ENCODE measurements at places on chromosomes 2 and 18. TPM values are rescaled to one million over a fixed set of nuclear protein-coding genes. Genes with fewer than 3 reads are reported as not detected.

DNA sequence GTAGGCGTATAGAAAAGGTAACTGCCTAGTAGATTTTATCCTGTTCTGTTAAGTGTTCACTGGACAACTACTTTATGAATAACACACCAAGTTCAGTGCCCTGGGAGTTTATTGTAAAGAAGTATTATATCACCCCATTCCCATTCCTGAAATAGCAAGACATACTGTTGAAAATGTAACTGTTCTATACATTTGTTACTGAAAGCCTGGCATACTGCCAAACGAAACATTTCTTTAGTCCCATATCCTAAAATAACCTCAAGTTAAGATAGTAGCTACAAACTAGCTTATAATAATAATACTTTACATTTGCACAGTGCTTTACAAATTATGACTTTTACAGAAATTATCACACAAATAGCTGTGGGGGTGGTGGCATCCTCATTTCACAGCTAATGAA, 25.1 kb downstream of the SPDYA start:
- DNase-seq: no peak

The DLGAP1 gene
- total RNA-seq: 1.3 TPM

GRCh38 chr18:74116633-74117554, 30.7 kb downstream of the FBXO15 start:
- no peak for DNase-seq

The EIF2AK2 gene
- 15.4 TPM for total RNA-seq

The CYRIA gene
- under 0.01 TPM for total RNA-seq

DNA sequence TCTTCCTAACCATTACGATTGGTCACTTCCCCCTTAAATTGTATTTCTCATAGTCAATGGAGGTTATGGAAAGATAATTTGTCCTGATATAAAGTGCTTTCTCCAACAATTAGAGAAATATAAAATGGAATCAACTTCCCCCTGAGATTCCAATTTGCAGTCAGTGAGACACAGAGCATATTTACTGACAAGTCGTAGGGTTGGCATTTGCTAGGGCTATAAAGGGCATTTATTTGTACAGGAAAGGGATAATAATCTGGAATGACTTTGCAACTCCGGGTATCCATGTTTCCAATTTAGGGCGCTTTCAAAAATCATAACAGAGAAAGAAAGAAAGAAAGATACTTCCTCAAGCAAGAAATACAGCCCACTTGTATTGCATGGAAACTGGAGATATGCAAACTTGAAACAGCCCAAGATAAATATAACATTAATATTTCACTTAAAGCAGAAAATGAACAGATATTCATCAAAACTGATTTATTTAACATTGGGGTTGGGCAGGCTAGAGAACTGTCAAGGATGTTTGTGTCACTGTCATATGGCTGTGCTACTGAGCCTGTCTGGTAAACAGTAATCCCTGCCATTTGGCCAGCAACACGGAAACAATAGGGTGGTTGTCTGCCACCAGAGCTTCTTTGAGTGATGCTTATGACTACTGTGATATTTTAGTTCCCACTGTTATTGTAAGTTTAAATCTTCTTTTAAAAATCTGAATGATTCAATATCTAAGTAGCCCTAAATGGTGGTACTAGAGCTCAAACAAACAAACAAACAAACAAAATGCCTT, 621.8 kb downstream of the LRP1B start:
- no peak for DNase-seq

GRCh38 chr2:134773335-134773734, 54.5 kb upstream of the TMEM163 start:
- peak; percentile 49 for DNase-seq

DNA sequence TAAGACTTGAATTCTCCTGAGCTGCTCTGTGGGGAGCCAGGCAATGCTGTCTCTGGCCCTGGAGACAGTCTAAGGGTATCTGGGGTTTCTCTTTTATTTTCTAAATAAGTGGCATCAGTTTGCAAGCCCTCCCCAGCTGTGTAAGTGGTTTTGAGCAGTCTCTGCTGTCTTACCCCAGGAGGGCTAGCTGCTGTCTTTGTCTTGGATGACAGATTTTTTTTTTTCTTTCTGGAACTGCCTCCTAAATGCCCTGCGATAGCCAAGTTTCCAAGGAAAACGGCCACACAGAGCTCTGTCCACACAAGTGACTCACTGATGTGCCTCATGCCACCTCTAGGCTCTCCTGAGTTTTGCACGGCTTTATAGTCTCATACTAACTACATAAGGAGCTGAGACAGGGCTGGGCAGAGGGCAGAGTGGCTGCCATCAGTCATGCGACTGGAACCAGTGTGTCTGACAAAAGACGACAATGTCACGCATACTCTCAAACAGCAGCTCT, 37.2 kb upstream of the THOC1 start:
- DNase-seq: no peak

- DNase-seq: no peak
Observed at GRCh38 chr2:229856413-229856812, 65.4 kb downstream of the TRIP12 start.

- no peak for DNase-seq
Observed at GRCh38 chr2:151198645-151199044, 63.0 kb downstream of the RBM43 start.

DNA sequence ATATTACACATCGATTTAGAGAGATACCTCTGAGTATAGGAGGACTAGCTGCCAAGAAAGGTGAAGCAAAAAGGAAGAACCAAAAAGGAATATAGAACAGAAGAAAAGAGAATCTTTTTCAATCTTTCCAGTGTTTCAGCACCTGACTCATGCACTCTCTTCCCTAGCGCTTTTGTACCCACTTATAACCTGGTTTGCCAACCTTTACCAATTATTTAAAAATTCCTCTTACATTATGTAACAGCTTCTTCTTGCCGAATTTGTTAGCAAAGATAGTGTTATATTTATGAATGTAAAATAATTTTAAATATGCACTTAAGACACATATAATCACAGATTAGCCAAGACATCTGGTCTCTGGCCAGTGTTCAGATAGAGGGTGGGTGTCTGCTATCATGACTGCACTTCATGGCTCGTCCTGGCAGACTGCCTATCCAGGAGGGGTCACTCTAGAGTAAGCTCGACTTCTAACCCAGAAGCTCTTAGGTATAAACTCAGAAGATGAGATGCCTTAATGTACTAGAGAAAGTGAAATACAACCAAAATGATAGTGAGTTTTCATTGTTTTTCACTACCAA, 122.9 kb downstream of the ATAD2B start:
- DNase-seq: peak; percentile 33

DNA sequence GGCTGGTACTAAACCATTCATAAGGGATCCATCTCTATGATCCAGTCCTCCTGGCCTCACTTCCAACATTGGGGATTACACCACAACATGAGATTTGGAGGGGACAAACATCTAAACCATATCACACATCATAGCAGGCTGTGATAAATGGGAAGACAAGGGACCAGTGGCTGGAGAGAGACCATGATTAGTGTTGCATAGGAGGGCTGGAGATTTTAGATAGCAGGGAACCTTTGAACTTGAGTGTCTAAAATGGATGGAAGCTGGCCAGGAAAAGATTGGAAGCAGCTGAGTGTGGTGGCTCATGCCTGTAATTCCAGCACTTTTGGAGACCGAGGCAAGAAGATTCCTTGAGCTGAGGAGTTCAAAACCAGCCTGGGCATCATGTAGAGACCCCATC, 12.4 kb upstream of the SCG2 start:
- no peak for DNase-seq

DNA sequence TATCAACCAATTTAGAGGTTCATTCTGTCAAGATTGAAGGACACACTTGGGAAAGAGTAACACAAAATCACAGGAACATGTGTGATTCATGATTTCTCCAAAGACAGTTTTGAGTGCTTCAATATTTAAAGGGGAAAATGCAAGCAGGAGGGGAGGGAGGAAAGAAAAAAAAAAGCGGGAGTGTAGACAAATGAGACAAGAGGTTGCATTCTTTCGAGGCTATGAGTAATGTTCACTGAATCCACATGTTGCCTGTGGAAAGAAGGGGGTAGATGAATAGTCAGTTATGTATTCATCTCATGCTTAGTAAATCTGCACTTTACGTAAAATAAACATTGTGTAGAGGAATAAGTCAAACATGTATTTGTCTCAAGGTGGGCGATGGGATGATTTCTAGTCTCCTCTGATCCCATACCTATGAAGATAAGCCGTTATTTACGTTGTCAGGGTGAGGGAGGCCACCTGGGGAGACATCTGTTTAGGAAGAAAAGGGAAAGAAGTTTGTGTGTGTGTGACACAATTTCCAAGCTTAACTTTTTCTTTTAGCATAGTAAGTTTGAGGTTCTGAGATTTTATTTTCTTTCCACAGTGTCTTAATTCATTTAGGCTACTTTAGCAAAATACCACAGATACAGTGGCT, 211.0 kb upstream of the ZC3H15 start:
- no peak for DNase-seq

- DNase-seq: no peak
Observed at GRCh38 chr2:55097461-55098410, 47.5 kb upstream of the RTN4 start.

- no peak for DNase-seq
Observed at GRCh38 chr2:14445670-14446069, 186.8 kb upstream of the LRATD1 start.

The IRS1 gene
- 23.7 TPM for total RNA-seq

GRCh38 chr2:165203689-165204559, at the start of gene SCN3A:
Gene SCN3A (minus strand): TSS chr2:165204050. CDS start chr2:165176394, 27,656 bp downstream.
- DNase-seq: peak; percentile 81

GRCh38 chr2:23286758-23287704, 97.9 kb upstream of the KLHL29 start:
- peak; percentile 87 for DNase-seq

DNA sequence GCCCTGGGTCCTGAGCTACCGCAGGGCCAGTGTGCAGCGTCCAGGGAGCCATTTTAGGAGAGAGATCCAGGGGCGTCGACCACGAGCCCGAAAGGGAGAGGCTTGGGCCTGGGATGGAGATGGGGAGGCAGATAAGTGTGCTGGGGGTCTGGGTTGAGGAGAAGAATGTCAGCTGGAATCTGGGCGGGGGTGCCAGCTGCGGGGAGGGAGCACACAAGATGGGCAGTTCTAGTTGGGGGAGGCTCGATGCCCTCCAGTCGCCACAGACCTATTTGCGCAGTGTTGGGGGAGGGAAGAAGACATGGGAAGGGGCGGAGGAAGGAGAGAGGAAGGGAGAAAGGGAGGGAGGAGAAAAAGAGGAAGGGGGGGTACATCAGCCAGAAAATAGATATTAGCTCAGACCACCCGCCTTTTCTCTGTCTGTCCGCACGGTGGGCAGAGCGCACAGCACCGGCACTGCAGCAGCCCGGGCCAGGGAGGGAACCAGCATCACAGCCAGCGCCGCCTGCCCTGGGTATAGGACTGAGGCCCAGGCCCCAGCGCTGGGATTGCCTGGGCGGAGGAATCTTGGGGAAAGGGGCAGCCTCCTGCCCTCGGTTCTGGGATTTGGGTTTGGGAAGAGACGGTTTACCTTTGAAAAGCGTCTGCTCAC, 1.9 kb upstream of the HOXD11 start:
- no peak for DNase-seq

The TXNDC2 gene
- total RNA-seq: not detected

- no peak for DNase-seq
Observed at GRCh38 chr2:200585340-200585729, 479 bp upstream of the AOX1 start.

DNA sequence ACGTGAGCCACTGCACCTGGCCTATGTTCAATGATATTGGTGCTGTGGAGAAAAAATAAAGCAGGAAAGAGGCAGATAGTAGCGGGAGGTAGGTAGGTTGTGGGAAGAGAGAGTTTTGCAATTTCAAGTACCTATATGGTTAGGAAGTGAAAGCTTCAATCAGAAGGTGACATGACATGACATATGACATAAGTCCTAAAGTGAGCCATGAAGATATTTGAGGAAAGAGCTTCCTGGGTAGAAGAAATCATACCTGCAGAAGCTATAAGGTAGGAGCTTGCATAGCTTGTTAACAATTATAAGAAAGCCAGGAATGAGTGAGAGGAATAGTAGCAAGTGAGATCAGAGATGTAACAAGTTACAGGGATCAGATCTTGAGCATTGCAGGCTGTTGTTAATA, 4.2 kb downstream of the KIAA1328 start:
- DNase-seq: no peak

The RAX gene
- not detected for total RNA-seq
